ENCODE measurements at places on chromosomes 6 and 20. TPM values are rescaled to one million over a fixed set of nuclear protein-coding genes. Genes with fewer than 3 reads are reported as not detected.

TREML2 gene
- total RNA-seq: 0.11 TPM

DNA sequence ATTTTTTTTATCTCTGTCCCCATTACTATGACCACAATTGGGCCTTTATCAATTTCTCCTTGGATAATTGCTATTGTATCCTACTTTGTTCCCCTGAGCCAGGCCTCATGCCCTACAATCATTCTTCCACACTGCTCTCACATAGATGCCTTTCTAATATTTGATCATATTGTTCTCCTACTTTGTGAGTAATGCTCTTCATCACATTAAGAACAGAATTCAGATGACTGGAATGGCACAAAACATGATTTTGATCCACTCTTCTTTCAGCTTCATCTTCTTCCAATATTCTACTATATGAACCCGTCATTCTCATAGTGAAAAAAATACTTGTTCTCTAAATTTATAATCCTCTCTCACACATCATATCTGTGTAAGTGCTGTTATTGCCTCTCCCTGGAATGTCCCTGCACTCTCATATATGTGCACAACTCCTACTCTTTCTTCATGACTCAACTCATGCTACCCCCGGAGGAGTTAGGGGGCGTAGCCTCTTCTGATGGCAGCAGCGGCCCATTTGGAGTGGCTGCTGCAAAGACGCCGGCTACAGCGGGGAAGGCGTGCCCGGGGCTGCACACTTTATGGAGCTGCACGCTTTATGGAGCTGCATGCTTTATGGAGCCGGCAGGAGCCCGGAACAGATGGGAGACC lies 25.3 kb upstream of the HACE1 start:
- DNase-seq: no peak

BHLHE23 gene
- 0.38 TPM for total RNA-seq

- DNase-seq: no peak
These were observed 21.8 kb downstream of the NPEPL1 start for GRCh38 chr20:58714340-58714922.

DNA sequence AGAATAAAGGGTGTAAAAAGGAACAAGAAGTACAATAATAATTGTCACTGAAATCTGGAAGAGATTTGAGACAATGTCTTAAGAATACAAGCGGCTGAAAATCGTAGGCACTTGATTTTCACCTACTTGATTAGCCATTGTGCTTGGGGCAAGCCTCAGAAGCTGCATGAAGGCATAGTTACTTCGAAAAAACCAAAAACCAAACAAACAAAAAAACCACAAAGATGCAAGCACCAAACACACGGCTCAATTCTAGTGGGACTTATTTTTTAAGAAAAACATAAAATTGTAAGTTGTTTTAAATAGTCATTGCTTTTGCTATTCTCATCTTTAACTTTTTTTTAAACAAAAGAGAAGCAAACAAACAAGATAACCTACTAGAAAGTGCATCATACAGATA lies 235.6 kb downstream of the OGFRL1 start:
- no peak for DNase-seq

GRCh38 chr6:87408721-87409155 lies 966 bp downstream of the CFAP206 start:
- DNase-seq: no peak

GRCh38 chr20:32059189-32059588 lies 7.1 kb downstream of the HCK start:
- DNase-seq: no peak

DNA sequence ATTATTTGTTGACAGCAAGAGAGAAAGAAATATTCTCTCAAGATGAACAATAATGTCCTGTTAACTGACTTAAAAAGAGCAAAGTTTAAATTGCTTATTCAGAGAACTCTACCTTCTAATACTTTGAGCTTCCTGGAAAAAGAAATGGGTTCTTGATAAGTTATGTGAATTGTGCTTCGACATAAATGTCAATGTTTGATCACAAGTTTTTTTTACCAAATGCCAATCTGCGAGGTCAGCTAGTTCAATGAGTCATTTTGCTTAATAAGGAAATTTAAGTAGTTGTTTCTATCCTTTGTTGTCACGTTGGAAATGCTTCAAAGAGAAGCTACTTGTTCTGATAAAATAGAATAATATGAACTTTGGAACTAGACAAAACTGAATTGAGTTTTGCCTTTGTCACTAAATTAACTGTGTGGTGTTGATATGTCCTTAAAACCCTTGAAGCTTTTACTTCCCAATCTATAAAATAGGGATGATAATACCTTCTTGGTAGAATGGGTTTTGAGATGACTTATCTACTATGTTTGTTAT lies 642.1 kb upstream of the FLRT3 start:
- DNase-seq: no peak

SLC17A2 gene
- not detected for total RNA-seq

DNA sequence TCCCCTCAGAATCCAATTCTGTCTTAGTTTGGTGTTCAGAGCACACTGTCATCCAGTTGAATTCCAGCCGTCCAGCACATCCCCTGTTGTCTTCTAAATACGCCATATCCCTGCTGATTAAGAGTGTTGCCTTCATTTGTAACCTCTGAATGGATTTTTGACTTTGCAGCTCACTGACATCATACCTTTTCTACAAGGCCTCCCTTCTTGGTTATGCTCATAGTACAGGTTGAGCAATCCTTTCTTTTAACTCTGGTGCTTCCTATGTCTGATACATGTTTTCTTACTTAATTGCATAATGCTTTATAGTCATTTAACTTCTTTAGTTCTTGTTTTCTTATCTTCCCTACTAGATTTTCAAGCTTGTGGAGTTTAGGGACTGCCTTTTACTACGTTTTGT lies 36.4 kb downstream of the XRN2 start:
- no peak for DNase-seq

DNA sequence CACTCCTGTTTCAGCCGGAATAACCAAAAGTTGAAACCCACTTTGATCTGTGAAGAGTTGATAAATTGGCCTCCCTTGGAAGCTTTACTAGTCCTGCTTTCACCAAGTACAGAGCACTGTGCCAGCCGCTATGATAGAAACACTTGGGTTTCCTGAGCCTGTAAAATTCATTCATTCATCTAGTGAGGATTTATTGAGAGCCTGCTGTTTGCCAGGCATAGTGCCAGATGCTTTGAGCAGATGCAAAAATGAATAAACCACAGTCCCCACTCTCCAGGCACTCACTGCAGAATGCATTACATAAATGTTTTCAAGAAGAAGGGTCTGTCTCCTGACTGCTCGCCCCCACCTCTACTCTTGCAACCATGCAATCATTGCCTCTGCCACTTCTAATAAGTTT lies 25.3 kb upstream of the TMEM217 start:
- DNase-seq: no peak

All from H1 (cell line).